ENCODE measurements at places on chromosomes 1 and 21. TPM values are rescaled to one million over a fixed set of nuclear protein-coding genes. Genes with fewer than 3 reads are reported as not detected.

LCE2A gene
- not detected for total RNA-seq

SLFNL1 gene
- total RNA-seq: 0.58 TPM

BATF3 gene
- total RNA-seq: 2.1 TPM

DDAH1 gene
- 82.9 TPM for total RNA-seq

B4GALT3 gene
- 23.6 TPM for total RNA-seq

BSND gene
- not detected for total RNA-seq

TNFRSF4 gene
- total RNA-seq: not detected

FMO4 gene
- total RNA-seq: 7.4 TPM

GPR25 gene
- not detected for total RNA-seq

All from pericardium fibroblast (primary cell).